ENCODE measurements at places on chromosomes 4 and X. TPM values are rescaled to one million over a fixed set of nuclear protein-coding genes. Genes with fewer than 3 reads are reported as not detected.

FREM3 gene
- under 0.01 TPM for total RNA-seq

BEX5 gene
- total RNA-seq = 2.1 TPM

ADGRG4 gene
- total RNA-seq = not detected

KLF8 gene
- 10.3 TPM for total RNA-seq

RNF128 gene
- not detected for total RNA-seq

CCDC110 gene
- 1.6 TPM for total RNA-seq

GPAT3 gene
- 5.6 TPM for total RNA-seq

BLTP1 gene
- 75.8 TPM for total RNA-seq

BMP3 gene
- 45.9 TPM for total RNA-seq

FAM200B gene
- 56.5 TPM for total RNA-seq

TDO2 gene
- total RNA-seq = 0.49 TPM

Measured in sigmoid colon (tissue), 7 donors.